ENCODE measurements at places on chromosomes 13 and 19. TPM values are rescaled to one million over a fixed set of nuclear protein-coding genes. Genes with fewer than 3 reads are reported as not detected.

SYCN gene
- total RNA-seq = not detected

CATSPERD gene
- total RNA-seq = not detected

ZNF665 gene
- total RNA-seq = 1.5 TPM

MADCAM1 gene
- total RNA-seq = 0.49 TPM

LILRB4 gene
- total RNA-seq = 2.9 TPM

KRTDAP gene
- total RNA-seq = 687 TPM

PLEKHG2 gene
- total RNA-seq = 18.9 TPM

POLD1 gene
- 16.7 TPM for total RNA-seq

CACNG6 gene
- total RNA-seq = not detected

SSBP4 gene
- 72.7 TPM for total RNA-seq

FUT2 gene
- 6.1 TPM for total RNA-seq

- no peak for DNase-seq
Observed at GRCh38 chr19:39341129-39341718, 997 bp upstream of the SAMD4B start.

DNA sequence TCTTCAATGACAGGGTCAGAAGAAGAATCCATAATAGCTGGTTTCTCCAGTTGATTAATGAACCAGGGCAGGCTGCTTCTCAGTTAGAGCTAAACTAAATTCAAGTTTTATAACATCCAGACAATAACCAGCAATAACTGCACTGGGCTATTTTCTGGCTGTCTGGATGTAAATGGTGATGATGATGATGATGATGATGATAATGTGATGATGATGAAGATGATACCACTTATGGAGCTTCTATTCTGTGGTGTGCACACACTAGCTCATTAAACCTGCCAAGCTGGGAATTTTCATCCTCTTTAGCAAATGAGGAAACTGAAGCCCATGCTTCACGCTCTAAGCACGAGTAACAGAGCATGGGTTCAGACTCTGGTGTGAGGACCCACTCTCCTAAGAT is 132.2 kb downstream of the OXGR1 start:
- no peak for DNase-seq

DNA sequence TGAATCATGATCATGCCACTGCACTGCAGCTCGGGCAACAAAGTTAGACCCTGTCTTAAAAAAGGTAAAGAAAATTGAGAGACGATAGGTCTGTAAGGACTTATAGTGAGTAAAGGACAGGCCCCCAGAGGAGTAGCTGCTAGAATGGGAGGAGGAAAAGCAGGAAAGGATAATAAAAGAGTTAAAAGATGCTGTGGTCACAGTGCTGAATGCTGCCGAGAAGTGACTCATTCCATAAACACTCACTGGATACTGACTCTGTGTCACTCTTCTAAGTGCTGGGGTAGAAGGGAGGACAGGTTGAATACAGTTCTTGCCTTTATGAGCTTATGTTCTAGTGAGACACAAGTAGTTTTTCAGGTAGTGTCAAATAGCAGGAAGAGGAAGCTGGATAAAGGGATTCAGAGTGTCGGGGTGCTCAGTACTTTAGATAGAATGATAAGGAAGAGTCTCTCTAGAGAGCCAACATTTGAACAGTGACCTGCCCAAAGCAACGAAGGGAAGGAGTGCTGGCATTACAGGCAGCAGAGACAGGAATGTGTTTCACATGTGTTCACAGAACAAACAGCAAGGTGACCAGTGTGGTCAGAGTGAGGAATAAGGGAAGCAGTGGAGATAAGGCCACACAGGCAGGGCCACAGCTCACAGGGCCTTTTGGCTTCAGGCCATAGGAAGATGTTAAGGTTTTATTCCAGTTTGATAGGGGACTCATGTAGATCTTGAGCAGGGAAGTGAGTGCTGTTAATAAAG is 1240.5 kb downstream of the UQCRFS1 start:
- DNase-seq = no peak

DNA sequence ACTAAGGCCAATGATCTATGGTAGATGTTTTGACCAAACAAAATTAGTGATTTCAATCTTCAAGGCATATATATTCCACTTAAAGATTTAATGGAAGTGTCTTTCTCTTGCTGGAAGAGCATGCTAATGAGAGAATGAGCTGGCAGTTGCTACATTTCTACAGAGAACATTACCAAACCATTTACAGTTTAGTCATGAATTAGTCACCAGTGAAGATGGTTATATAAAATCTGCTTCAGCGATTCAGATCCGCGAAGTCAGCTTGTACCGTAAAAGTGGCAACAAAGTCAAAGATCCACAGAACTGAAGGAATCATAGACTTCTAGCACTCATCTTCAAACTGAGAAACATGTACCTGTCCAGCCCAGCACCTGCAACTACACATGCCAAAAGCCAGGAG is 156.3 kb downstream of the SLITRK5 start:
- DNase-seq = no peak

DNA sequence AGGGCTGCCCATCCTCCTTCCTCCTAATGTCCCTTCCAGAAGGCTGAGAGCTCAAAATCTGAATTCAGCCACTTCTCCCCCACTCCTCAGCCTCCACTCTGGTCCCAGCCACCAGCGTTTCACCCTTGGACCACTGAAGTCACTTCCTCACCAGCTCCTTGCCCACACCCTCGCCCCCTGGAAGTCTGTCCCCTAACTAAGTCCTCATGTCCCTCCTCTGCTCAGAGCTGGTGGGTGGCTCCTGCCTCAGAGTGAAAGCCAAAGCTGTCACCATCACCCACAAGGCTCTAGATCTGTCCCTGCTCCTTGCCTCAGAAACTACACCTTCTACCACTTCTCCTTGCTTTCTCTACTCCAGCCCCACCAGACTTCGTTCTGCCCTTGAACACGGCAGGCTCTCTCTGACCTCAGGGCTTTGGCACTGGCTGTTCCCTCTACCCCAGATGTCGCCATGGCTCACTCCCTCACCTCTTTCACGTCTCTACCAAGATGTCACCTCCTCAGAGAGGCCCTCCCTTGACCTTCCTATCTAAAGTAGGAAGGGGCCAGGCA is 1.7 kb downstream of the ERCC1 start:
- DNase-seq = no peak

DNA sequence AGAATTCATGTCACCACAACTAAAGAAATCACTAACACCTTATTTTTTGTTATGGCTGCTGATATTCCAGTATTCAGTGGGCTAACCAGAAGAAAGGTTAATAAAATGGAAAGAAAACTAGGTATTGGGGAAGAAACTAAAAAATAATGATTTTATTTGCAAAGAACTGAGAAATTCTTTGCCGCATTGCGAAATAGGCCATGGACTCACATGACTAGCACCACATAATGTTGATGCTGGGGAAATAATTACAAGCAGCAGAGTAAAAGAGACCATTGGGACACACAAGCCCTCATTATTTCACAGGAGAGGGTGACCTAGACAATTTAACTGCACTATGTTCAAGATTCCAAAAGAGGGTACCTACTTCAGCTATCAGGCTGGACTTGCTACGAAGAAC is 1411.5 kb downstream of the SLITRK5 start:
- DNase-seq = no peak

DNA sequence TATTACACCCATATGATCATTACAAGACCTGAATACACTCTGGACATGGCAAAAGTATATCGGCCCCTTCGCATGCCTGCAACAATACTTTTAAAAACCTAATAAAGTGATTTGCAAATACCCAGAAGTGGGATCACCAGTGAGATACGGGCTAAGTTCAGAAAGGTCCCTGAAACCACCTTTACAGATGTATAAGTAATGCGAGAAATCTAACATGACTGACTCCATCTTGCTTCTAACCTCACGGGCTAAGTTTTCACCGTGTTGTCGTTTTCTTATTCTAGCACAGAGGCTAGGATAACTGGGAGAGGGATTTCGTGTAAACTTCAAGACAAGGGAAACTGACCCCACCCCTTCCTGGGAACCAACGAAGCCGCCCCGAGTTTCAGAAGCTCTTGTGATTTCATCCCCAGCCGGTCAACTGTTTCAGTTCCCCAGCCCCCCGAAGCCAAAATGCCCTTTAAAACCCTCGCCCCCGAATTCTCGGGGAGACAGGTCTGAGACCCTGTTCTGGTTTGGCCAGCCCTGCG is 703 bp downstream of the NEK3 start:
- no peak for DNase-seq

DNA sequence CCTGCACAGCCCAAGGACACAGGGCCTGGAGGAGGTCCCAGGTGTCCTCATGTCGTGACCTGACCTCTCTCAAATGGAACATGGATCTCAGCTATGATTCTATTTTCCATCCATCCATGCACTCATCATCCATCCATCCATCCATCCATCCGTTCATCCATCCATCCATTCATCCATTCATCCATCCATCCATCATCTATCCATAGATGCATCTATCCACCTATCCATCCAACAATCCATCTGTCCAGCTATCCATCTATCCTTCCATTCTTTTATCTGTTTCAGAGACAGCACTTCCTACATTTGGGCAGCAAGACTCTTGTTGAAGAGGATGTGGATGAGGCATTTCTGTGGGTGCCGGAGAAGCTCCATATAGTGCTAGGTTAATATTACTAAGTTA is 86.7 kb downstream of the SCGB2B2 start:
- no peak for DNase-seq

DNA sequence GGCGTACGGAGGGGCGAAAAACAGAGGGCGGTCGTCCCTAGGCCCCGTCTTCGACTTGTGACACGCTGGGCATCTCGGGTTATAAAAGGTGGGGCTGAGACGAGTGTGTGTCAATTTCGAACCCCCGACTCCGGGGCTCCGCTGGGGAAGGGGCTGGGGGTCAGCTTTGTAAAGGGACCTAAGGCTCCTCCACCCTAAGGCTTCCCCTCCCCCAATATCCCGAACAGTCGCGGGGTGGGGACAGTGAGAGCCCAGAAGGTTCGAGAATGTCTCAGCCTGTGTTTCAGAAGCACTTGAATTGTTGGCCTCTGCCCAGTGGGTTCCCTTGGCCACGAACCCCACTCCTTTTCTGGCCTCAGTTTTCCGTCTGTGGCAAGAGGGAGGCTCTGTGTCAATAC is 450 bp downstream of the SELENOW start:
- no peak for DNase-seq

GRCh38 chr13:110462091-110462490 is 99.4 kb downstream of the RAB20 start:
- no peak for DNase-seq

GRCh38 chr19:2611483-2612464 is 90.7 kb downstream of the GNG7 start:
- no peak for DNase-seq

- DNase-seq = no peak
Observed at GRCh38 chr13:78680576-78681350, 21.8 kb upstream of the OBI1 start.

DNA sequence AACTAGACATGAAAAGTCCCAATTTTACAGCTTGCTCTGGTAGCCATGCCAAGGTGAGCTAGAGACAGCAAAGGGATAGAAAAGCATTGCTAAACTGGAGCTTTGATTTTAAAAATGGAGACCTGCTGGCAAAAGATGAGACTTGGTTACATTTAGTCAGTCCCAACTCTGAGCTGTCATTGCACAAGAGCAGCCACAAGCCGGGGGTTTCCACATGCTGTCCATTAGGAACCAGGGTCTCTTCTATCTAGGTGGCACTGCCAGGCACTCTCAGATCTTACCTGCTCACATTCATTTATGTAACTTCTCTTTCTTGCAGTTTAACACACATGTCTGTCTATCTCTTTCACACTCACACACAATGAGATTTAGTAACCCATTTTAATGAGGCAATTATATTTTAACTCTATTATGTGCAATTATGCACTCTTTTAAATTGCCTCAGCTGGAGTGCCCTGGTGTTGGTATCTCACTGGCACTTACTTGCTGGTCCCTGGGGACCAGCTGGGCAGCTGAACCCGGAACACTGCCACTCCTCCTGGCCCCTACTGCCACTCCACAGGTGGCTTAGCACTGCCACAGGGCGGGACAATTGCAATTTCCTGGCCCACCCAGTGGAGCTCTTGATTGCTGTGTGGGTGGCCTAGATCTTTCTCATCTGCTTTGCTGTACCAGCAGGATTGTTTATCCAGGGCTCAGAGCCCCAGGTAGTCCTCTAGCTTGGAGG is 112.5 kb downstream of the COG6 start:
- no peak for DNase-seq

- no peak for DNase-seq
Observed at GRCh38 chr19:50022823-50023222, 2.3 kb downstream of the VRK3 start.

GRCh38 chr19:56348289-56348877 is 33.7 kb upstream of the ZSCAN5A start:
- DNase-seq = no peak

- no peak for DNase-seq
Observed at GRCh38 chr13:110665491-110666254, 40.2 kb downstream of the CARS2 start.

- DNase-seq = no peak
Observed at GRCh38 chr19:18392417-18392816, 5.0 kb downstream of the LRRC25 start.

DNA sequence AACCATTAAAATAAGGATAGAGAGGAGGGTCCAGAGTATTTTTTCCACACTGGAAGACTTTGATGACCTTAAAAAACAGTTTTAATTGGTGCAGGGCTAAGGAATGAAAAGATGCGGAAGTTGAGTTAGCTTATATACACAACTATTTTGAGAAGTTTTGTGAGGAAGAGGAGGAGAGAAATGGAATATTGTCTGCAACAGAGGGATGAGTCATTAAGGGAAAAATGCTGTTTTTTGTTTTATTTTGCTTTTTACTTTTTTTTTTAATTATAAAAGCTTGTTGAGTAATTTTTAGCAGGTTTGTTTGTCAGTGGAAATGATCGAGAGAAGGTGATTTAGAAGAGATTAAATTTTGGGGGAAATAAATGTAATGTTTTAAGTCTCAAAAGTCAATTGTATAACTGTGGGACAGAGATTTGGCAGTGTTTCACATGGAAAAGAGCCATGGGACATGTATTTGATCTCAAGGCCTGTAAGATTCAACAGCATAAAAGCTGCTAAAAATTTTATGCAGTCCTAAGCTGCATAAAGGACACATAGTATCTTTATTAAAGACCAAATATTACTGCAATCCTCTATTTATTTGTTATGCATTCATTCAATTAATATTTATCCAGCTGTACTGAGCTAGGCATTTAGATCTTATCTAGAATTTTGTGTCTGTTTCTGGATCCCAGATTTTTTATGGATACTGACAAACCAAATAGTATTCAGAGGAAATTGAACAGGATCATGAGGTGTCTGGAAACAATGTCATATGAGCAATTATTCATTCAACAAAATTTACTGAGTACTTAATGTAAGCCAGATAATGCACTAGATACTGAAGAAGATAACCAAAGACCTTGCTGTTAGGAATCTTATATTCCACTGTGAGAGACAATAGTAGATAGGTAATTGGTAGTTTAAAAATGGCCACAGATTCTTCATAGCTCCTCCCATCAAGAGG is 72.7 kb downstream of the DNAJC15 start:
- DNase-seq = no peak

DNA sequence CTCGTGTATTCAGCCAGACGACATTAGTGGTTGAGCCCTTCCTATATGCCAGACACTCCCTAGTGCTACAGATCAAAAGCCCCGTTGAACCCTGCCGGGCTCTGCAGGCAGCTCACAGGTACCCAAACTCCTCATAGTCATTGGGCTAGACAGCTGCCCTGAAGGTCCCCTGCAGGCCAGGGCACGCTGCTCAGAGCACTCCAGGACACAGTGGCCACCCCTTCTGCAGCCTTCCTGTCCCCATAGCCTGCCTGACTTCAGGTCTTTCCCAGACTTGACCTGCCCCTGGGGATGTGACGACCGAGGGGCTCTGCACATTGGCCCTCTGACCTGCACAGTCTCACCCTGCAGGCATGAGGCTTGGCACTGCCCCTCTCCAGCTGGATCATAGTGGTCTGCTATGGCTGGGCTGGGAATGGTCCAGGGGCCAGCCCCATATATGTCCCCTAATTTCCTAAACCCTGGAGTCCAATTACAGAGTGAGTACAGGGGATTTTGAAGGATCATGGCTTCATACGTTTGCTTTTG is 64.2 kb upstream of the UBAC2 start:
- no peak for DNase-seq

Data from vagina (tissue), 2 donors.